Lung (tissue), 17 donors: ENCODE measurements at places on chromosomes 3 and 15. TPM values are rescaled to one million over a fixed set of nuclear protein-coding genes. Genes with fewer than 3 reads are reported as not detected.

GRCh38 chr3:124965413-124965812 lies 30.9 kb upstream of the MUC13 start:
- no peak for DNase-seq

GRCh38 chr3:97885931-97886824 lies 64.4 kb downstream of the CRYBG3 start:
- DNase-seq: no peak

GRCh38 chr3:177545964-177546363 lies 348.7 kb upstream of the TBL1XR1 start:
- no peak for DNase-seq

- no peak for DNase-seq
These were observed 209.2 kb downstream of the NSUN3 start for GRCh38 chr3:94272016-94272415.

GRCh38 chr3:181739628-181740027 lies 27.9 kb downstream of the SOX2 start:
- no peak for DNase-seq

DNA sequence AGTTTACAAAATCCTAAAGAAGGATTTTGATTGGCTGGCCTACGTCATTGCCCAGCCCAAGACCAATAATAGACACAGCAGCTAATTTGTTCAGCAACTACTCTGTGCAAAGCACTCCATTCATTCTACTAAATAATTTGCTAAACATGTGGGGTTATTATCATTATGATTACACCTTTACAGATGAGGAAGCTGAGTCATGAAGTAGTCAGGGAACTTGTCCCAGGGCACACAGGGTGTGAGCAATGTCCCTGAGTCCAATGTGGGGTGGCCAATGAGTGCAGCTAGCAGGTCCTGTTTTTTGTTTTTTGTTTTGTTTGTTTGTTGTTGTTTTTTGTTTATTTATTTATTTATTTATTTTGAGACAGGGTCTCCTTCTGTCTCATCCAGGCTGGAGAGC lies 183.6 kb downstream of the ABHD5 start:
- no peak for DNase-seq

- no peak for DNase-seq
These were observed 656.4 kb downstream of the MECOM start for GRCh38 chr3:169007145-169007544.

GRCh38 chr3:72558001-72558400 lies 290.2 kb downstream of the SHQ1 start:
- no peak for DNase-seq

GRCh38 chr3:127712461-127712860 lies 39.7 kb downstream of the ABTB1 start:
- no peak for DNase-seq

DNA sequence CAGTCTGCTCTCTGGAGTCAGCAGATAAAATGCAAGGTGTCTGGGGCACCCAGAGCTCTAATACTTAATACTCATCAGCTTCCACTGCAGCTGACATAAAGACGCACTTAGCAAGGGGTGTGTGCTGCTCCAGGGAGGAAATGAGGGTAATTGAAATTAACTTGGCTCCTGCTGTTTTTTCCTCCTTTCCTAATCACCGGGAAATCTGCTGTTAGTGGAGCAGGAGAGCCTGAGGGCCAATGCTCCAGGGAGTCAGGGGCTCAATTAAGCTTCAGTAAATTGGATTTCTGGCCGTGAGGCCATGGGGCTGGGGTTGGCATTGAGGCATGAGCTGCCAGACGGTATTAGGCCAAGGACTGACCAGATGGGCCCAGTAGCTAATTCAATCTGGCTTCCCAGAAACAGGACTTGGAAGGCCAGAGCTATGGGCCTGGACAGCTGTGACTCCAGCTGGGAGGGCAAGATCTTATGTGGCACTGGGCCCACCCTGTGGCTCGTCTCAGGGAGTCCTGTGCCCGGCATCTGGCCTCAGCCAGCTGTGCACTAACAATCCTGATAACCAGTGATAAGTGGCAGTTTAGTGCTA lies 30.7 kb upstream of the CHRNB4 start:
- DNase-seq: peak; percentile 52

- no peak for DNase-seq
These were observed 34.4 kb upstream of the TRH start for GRCh38 chr3:129940086-129940485.

DNA sequence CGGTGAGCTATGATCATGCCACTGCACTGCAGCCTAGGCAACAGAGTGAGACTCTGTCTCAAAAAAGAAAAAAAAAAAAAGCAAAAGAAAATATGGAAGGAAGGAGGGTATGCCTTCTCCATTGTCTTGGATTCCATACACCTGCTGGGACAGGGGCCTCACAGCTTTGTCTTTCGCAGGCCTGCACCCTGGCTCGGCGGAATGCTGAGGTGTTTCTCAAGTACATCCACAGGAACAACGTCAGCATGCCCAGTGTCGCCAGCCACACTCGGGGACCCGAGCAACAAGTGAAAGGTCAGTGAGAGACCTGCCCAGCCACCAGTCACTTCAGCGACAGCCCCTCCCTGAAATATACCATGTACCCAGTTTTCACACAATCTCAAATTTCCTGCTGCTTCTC lies 288.5 kb upstream of the UMPS start:
- no peak for DNase-seq

GRCh38 chr3:45272828-45273470 lies 46.9 kb upstream of the TMEM158 start:
- no peak for DNase-seq

GRCh38 chr15:74134387-74135027 lies 4.1 kb downstream of the ISLR2 start:
- DNase-seq: no peak

- peak; percentile 78 for DNase-seq
These were observed 53.2 kb downstream of the FBN1 start for GRCh38 chr15:48592221-48592731.

GRCh38 chr3:3212781-3213440 lies 33.4 kb upstream of the CRBN start:
- DNase-seq: no peak

GRCh38 chr3:154252759-154253638 lies 71.3 kb downstream of the DHX36 start:
- peak; percentile 92 for DNase-seq

- no peak for DNase-seq
These were observed 71.3 kb downstream of the MBNL1 start for GRCh38 chr3:152339881-152340505.

- DNase-seq: no peak
These were observed 931.7 kb downstream of the MCTP2 start for GRCh38 chr15:95162967-95163531.

DNA sequence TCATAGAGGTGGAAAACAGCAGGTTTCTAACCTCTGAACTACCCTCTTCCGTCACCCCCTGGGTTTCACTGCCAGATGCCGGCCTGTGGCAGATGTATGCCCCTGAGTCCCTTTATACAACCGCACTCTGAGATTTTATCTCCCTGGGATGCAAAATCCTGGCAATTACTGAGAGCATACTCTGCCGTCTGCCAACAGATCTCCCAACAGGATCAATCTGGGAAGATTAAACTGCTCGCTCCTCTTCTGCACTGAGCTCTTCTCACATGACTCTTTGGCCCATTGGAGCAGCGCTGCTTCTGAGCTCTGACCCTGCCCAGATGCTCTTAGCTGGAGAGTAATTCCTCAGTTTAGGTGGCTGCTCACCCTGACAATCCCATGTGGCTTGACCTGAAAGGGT lies 133.2 kb downstream of the LIPC start:
- DNase-seq: no peak

GRCh38 chr3:5095886-5096285 lies 26.2 kb upstream of the ARL8B start:
- peak; percentile 98 for DNase-seq

GRCh38 chr3:107235193-107235927 lies 141.9 kb upstream of the CCDC54 start:
- DNase-seq: no peak

DNA sequence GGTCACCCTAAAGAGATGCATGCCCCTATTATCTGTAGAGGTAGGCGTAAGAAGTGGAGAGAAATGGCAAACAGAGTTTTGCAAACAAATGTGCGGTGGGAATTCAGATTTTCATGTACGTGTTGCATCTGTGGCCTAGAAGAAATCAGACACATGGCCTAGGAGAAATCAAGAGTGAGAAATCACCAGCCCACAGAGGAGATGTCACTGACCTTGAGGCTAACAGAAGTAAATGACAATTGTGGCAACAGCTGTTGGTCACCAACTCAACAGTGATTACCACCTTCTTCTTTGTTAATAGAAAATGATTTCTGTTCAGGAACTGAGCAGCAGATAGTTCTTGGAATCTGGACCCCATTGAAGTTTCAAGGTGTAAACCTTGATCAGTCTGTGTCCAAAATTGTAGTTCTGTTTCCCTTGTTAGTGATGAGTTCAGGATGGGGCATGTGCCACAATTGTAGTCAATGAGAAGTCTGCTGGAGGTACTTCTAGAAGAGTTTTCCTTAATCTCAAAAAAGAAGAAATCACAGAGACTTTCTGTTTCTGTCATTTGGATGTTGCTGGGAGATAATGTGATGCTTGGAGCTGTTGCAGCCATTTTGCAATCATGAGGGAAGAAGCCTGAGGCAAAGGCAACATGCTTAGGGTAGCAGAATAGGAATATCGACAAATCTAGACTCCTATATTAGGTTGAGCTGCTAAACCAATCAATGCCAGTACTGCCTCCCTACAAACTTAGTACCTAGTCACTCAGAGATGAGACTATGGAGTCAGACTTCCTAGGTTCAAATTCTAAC lies 34.3 kb upstream of the RFTN1 start:
- DNase-seq: no peak

- DNase-seq: peak; percentile 74
These were observed 172.6 kb downstream of the FMN1 start for GRCh38 chr15:33021806-33022389.

Gene C2CD4A
- 0.67 TPM for total RNA-seq

Gene CCRL2
- total RNA-seq: 20.6 TPM

Gene MESP2
- total RNA-seq: 0.55 TPM

Gene PARP3
- total RNA-seq: 24.8 TPM

Gene SCAMP5
- total RNA-seq: 3.8 TPM

Gene SHQ1
- total RNA-seq: 25.0 TPM

Gene GOLGA8T
- total RNA-seq: not detected

Gene CBLB
- 37.9 TPM for total RNA-seq

Gene TGFBR2
- 232 TPM for total RNA-seq
